ENCODE measurements at places on chromosomes 3 and 15. TPM values are rescaled to one million over a fixed set of nuclear protein-coding genes. Genes with fewer than 3 reads are reported as not detected.

GRCh38 chr15:38128341-38128781, 124.3 kb upstream of the SPRED1 start:
- peak overlapping the region; percentile 93 for H3K27ac ChIP-seq
- peaks cover 18% of the 10 kb centered on the region for H3K4me1 ChIP-seq
- DNase-seq = peak; percentile 78
- H3K4me3 ChIP-seq = no peak overlapping the region
- H3K27me3 ChIP-seq = no peaks in the 10 kb centered on the region

- H3K4me1 ChIP-seq = peaks cover 14% of the 10 kb centered on the region
- H3K4me3 ChIP-seq = peak overlapping the region; percentile 28
- H3K36me3 ChIP-seq = no peaks in the 10 kb centered on the region
Observed at GRCh38 chr3:197001972-197002700, 27.5 kb downstream of the MELTF start.

DNA sequence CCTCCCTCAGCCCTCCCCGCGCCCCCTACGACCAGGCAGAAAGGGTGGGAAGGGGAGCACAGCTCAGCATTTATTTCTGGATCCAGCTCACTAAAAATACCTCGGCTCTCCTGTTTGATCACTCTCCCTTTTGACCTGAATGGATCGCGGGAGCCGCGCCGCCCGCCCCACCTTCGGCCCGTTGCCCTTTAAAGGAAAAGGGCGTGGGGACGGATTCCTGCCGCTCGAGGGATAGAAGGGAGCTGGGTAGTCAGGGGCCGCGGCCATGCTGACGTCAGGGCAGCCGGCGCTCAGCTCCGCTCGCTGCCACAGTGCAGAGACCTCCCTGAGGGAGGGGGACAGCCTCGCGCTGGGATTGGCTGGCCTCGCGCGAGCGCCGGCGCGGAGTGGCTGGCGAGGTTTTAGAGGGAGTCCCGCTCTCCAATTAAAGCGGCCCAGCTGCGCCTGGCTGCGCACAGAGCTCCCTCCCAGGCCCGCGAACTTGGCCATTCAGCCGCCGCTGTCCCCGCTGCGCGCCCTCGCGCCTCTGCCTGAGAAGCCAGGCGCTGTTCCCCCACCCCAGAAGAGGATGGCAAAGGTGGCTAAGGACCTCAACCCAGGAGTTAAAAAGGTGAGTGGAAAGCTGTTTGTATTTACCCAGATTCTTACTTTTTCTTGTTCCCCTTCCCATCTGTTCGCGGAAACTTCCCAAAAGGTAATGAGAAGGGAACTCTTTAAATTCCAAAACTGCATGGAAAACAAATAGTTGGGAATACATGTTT, at the start of gene LMCD1:
Gene LMCD1 (plus strand): TSS at position 453 of the 761 bp plus-strand sequence. CDS start 116 bp downstream, at position 569.
- H3K4me3 ChIP-seq = peak within 1 kb of the TSS; percentile 66
- peaks cover 59% of the 10 kb centered on the region for H3K4me1 ChIP-seq
- no peaks in the 10 kb centered on the region for H3K27me3 ChIP-seq
- H3K36me3 ChIP-seq = peaks cover 3% of the 10 kb centered on the region
- DNase-seq = peak; percentile 99

GRCh38 chr3:54736459-54736858, 191.4 kb downstream of the LRTM1 start:
- H3K4me1 ChIP-seq = peaks cover 8% of the 10 kb centered on the region
- no peak overlapping the region for H3K27ac ChIP-seq
- no peaks in the 10 kb centered on the region for H3K27me3 ChIP-seq
- H3K4me3 ChIP-seq = no peak overlapping the region
- no peak for DNase-seq

- H3K27me3 ChIP-seq = no peaks in the 10 kb centered on the region
- H3K27ac ChIP-seq = no peak overlapping the region
- no peak overlapping the region for H3K4me3 ChIP-seq
- no peak for DNase-seq
Observed at GRCh38 chr3:86047161-86047560, 943.8 kb downstream of the VGLL3 start.

GRCh38 chr15:100353449-100353848, 11.7 kb upstream of the ADAMTS17 start:
- peaks cover 11% of the 10 kb centered on the region for H3K4me1 ChIP-seq
- no peak overlapping the region for H3K4me3 ChIP-seq
- H3K36me3 ChIP-seq = no peaks in the 10 kb centered on the region
- H3K27me3 ChIP-seq = peaks cover 2% of the 10 kb centered on the region
- H3K27ac ChIP-seq = no peak overlapping the region
- DNase-seq = no peak

SERPINI2 gene
- 0.04 TPM for total RNA-seq

TBL1XR1 gene
- 94.2 TPM for total RNA-seq

HTR3E gene
- total RNA-seq = not detected

CEMIP gene
- total RNA-seq = 0.93 TPM
